Cerebellum (tissue), 4 donors: ENCODE measurements at places on chromosomes 7 and 10. TPM values are rescaled to one million over a fixed set of nuclear protein-coding genes. Genes with fewer than 3 reads are reported as not detected.

The TRA2A gene
- total RNA-seq, result 71.3 TPM

The OPALIN gene
- total RNA-seq, result not detected

The CALCR gene
- total RNA-seq, result 0.45 TPM

The GSTO2 gene
- total RNA-seq, result 2.2 TPM

The AKR1D1 gene
- not detected for total RNA-seq

The STN1 gene
- total RNA-seq, result 7.7 TPM

The SYT15B gene
- 0.54 TPM for total RNA-seq

The DKK1 gene
- 2.0 TPM for total RNA-seq

The GPNMB gene
- 5.2 TPM for total RNA-seq

The RNF32 gene
- 1.4 TPM for total RNA-seq

The KCP gene
- 3.4 TPM for total RNA-seq

The SPDYE5 gene
- not detected for total RNA-seq

- no peak for DNase-seq
Measured at GRCh38 chr10:84695902-84696301, 367.5 kb downstream of the CCSER2 start.

- no peak for DNase-seq
Measured at GRCh38 chr7:133629701-133630100, 376.8 kb downstream of the EXOC4 start.

DNA sequence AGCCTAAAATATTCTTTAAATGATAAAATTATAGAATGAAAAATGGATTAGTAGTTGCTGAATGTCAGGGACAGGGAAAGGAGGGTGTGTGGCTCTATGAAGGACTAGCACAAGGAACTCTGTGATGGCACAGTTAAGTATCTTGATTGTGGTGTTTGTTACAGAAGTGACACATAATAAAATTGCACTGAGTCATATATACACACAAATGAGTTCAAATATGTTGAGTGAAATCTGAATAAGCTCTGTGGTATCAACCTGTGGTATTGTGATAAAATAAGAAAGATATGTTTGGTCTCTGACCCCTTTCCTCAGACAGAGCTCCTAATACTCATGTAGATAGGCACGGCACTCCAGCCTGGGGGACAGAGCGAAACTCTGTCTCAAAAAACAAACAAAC lies 181.5 kb upstream of the TRIM24 start:
- no peak for DNase-seq

DNA sequence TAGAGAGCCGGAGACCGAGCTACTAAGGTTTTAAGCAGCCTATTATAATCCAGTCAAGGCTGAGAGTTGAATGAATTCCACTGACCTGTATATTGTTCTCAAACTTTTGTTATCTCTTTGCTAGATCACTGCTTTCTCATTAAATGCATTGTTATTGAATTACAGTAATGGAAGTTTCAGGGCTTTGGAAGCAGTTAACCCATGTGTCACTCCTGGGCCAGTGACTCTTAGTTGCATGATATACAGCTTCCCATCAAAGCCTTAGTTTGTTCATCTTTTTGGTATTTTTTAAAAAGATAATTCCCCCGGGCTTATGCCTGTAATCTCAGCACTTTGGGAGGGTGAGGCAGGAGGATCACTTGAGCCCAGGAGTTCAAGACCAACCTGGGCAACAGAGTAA lies 55.4 kb upstream of the KIAA1217 start:
- no peak for DNase-seq

DNA sequence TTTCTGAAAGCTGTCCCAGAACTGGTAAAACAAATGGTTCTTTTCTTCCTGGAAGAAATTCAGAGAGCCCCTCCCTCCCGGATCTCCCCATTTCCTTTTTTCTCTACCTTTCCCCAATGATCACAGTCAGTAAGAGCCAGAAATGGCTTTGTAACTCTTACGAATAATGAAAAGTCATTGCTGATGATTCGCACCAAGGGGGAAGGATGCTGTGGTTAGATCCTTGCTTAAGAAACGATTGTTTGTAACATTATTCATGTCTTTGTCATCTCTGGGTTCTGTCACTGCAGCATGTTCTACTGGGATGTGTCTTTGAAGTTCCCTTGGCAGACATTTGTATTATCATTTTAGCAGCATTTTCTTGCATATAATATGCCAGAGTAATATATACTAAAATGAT lies 138.9 kb downstream of the CACNB2 start:
- no peak for DNase-seq

DNA sequence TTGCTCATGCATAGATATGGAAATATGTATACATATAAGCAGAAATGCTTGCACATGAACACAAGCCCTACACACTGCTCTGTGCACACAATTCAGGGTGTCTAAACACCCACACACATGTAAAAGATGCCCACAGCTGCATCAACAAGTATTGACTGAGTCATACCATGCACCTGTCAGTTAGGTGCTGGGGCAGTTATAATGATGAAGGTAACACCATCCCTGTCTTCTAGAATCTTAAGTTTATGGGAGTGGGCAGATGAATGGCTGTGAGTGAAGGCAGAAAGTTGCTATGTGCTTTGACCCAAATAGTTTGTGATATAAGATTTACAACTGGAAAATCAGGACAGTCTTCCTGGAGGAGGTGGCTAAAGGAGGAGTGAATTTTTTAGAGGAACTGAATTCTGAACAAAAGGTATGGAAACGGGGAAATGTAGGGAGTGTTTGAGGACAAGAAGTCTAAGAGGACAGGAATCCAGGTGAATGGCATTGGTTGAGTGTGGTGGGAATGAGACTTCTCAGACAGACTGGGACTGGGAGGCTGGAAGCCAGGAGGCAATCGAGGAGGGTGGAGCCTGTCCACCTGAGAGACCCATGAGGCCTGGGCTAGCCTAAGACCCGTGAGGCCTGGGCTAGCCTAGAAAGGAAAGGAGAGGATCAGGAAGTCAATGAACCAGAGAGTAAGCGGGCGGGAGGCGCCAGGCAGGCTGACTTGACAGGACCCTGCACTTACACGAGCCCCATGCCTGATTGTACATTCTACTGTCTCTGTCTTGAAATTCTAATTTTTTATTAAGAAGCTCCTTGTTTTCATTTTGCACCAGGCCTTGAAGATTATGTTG lies 20.7 kb downstream of the POLL start:
- no peak for DNase-seq

DNA sequence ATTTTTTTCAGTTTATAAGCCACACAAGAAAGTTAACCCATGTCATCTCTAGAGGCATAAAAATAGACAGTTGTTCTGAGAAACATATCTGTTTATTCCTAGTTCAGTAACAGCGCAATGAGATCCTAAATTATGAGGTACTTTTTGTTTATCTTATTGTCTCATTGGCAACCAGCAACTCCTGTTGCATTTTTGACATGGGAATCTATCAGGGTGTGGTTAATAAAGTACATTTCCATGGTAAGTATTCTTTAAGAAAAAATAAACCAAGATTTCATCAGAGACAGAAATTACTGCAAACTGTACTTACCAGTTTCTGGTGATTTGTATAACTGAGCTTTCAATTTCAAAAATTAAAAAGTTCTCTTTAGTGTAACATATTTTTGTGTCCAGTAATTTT lies 9.0 kb downstream of the FAS start:
- DNase-seq, result no peak

DNA sequence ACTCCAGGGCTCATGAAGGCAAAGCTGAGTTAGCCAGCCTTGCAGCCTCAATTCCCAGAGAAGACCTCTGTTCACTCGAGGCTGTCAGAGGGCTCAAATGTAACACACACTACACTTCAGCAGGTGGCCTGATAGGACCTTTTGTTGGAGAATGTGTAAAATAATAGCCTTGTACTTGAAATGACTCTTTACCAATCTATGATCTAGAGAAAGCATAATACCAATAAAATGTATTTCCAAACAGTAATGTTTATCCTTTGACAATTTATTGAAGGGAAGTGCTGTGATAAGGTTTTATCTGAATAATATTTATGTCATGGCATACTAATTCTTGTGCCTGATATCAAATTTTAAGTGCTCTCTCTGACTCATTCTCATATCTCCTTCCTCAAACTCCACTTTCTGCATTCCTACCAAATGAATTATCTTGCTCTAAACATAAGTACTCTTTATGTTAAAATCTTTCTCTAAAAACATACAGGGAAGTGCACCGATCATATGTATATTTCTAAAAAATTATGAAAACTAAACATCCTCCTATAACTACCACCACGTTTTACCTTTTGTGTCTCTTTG lies 20.9 kb downstream of the CYP3A7 start:
- no peak for DNase-seq

GRCh38 chr7:69605546-69605945 lies 7.3 kb downstream of the AUTS2 start:
- DNase-seq, result no peak

DNA sequence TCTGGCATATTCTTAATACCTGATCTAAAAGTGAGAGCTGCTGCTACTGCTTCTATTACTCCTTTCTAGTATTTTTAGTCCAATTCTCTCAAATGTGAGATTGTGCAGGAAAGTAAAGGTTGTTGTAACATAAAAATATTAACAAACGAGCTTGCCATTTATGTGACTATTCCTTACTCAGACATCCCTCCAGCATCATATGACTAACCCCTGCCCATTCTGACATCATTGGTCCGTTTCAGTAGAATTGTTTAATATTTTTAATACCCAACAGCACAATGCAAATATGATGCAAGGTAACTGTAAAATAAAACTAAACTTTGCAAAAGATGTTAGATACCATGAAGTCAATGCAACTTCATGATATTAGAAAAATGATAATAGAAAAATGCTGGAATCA lies 83.6 kb downstream of the CFAP58 start:
- DNase-seq, result no peak

GRCh38 chr10:71659111-71659634 lies 60.4 kb downstream of the C10orf105 start:
- no peak for DNase-seq

DNA sequence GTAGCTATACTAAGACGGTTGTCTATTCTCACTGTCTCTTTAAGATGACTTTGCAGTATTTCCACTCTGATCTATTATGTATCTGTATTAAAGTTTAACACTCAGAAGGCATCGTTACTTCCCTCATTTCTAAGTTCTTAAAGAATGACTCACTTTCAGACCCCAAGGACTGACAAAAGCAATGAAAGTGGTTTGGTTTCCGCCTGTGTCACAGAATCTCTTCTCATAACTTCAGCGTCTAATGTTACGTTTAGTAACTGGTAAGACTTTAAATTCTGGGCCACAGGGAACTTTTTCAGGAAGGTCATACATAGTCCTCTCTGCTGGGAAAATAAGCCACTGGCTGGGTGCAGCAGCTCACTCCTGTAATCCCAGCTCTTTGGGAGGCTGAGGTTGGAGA lies 892.0 kb upstream of the AUTS2 start:
- DNase-seq, result no peak

GRCh38 chr7:5508698-5509097 lies 85.1 kb upstream of the TNRC18 start:
- DNase-seq, result no peak

DNA sequence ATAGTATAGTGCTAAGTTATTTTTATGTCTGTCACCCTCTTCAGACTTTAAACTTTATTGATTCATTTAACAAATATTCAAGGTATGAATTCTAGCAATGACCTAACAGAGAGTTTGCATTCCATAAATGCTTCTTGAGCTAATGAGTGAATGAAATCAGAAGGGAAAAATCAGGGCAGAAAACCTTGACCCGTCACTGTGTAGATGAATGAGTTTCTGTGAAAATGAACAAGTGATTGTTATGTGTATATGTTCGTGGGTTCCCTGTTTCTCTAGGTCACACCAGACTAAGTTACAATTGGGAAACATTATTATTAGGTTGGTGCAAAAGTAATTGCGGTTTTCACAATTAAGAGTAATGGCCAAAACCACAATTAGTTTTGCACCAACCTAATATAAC lies 30.1 kb downstream of the APBB1IP start:
- DNase-seq, result no peak

- DNase-seq, result no peak
Measured at GRCh38 chr10:49037187-49037586, 78.1 kb downstream of the VSTM4 start.

- no peak for DNase-seq
Measured at GRCh38 chr7:20310963-20311742, 19.5 kb upstream of the ITGB8 start.

DNA sequence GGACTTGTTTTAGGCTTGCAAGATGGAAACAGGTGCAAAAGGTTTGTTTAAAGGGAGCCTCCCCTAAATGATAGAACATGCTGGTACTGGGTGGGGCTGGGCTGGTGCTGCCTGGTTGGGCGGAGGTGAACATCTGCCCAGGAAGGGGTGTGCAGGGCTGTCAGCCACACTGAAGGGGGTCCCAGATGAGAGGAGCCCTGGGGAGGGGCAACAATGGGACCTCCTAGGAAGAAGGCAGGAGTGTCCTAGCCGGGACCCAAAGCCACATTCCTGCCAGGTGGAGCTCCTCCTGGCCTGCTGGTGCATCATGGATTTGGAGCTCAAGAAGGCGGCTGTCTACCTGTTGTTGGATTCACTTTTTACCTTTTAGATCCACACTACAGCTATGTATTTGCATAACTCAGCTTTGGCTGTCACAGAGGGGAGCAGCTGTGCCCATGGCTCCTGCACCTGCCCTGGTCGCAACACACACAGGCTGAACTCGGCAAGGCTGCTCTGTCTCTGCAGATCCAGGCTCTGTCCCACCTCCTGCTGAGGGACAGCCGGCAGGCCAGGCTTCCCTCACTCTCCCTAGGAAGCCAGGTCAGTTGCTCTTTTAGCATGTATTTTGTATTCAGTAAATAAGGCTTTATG lies 59.9 kb downstream of the ADARB2 start:
- DNase-seq, result peak; percentile 26

DNA sequence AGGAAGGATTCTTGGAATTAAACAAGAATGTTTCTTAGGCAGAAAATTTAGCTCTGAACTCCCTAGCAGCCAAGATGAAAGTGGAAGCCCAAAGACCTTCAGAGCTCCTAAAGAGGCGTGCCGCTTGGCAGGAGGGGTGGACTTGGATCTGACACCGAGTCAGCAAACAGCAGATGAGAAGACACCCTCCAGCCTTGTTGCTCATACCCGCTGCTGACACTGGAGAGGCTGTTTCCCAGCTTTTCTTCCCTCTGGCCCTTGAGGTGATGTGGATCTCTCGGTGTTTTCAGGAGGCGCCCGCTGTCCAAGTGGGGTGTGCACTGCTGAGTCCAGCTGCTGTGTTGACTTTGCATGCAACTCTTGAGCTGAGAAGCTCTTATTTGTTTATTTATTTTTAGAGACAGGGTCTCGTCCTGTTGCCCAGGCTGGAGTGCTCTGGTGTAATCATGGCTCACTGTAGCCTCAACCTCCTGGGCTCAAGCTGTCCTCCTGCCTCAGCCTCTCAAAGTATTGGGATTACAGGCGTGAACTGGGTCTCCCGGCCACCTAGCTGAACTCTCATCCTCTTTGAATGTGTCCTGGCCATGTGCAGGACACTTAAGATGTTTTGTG lies 21.5 kb downstream of the SLC18A2 start:
- DNase-seq, result no peak

- no peak for DNase-seq
Measured at GRCh38 chr10:84668186-84668763, 339.9 kb downstream of the CCSER2 start.

- DNase-seq, result no peak
Measured at GRCh38 chr7:107975394-107976013, 27.5 kb downstream of the LAMB1 start.

GRCh38 chr7:127979728-127980126 lies 51.5 kb downstream of the LRRC4 start:
- DNase-seq, result no peak
